ENCODE measurements at places on chromosomes 7 and 10. TPM values are rescaled to one million over a fixed set of nuclear protein-coding genes. Genes with fewer than 3 reads are reported as not detected.

GRCh38 chr7:55063633-55064032 lies 44.8 kb downstream of the EGFR start:
- no peak for DNase-seq

DNA sequence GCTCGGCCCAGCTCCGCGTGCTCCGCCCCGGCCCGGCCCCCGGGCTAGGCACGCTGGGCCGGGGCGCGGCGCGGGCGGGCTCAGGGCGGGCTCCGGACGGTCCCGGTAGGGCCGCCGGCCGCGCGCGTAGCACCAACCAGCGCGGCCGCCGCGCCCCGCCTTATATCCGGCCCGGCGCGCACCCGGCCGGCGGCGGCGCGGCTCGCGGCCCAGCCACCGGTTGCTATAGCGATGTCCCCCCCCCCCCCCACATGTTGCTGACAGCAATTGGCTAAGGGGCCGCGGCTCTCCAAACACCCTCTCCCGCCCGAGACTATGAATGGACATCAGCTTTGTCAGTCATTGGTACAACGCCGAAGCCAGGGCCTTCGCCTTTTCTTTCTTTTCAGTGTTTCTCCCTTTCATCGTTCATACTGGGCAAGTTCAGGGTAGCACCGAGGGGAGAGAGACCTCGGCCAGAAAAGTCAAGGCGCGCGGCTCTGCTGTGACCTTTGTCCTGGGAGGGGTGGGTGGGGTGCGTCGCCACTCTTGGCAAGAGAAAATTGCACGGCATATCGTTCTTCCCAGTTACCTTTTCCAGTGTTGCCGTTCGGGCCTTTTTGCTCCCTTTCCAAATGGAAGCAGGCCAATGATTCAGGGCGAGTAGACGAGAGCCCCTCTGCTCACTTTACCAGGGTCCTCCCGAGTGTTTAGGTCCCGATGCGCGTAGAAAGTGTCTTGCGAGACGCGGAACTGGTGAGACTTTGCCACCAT lies 354.2 kb downstream of the DNAJB6 start:
- DNase-seq: peak; percentile 85

DNA sequence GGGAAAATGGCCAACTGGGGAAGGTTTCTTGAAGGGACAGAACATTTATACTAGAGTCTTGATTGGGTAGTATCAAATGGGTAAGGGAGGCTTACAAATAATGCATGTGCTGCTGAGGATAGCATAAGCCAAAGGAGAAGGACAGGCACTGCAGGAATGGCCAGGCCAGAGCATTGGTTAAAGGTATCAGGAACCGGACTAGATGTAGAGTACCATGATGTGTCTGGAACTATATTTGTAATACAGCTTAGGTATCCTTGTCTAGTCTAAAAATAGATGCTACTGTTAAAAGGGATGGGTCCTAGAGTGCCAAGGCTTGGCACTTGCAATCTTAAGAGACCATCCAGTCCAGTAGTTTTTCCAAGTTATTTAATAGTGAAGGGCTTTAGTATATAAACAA lies 20.3 kb downstream of the TMEM243 start:
- DNase-seq: no peak

DNA sequence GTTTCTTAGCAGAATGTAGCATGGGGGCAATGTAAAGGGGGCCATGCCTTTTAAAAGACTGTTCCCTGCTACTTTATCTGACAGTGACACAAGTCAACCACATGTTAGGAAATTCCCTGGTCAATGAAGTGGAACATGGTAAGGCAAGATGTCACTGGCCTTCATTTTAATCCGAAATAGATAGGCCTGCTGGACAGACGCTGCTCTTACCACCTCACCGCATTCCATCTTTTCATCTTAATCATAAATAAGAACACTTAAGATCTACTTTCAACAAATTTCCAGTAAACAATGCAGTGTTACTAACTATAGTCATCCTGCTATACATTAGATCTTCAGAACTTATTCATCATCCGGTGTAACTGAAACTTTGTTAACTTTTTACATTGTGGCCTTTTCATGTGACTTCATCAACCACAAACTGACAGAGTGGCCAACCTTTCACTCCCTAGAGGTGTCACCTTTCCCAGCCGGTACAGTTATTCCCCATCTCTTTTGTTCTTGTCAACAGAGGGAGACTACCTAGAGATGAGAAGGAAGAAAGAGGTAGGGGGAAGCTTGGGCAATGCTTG lies 15.6 kb downstream of the ASB4 start:
- no peak for DNase-seq

- no peak for DNase-seq
Measured at GRCh38 chr10:15237351-15237750, 68.9 kb upstream of the NMT2 start.

DNA sequence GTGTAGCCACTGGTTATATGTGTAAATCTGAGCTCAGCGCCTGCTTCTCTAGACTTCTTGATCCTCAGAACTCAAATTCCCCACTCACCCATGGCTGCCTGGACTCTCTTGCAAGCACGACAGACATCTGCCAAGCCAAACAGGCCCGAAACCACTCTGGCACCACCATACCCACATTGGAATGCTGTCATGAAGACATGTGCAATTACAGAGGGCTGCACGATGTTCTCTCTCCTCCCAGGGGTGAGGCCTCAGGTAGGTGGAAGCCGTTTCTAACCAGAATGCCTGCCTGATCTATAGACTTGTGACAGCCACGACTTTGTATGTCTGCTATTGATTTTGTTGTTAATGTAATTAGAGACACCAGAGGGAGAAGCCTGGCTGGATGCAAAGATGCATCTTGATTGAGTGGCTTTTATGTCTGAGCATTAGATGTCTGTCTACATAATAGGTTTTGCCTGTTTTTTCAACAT lies 4.0 kb downstream of the BAMBI start:
- no peak for DNase-seq

GRCh38 chr7:103343332-103343731 lies 1.2 kb downstream of the DNAJC2 start:
- DNase-seq: no peak

DNA sequence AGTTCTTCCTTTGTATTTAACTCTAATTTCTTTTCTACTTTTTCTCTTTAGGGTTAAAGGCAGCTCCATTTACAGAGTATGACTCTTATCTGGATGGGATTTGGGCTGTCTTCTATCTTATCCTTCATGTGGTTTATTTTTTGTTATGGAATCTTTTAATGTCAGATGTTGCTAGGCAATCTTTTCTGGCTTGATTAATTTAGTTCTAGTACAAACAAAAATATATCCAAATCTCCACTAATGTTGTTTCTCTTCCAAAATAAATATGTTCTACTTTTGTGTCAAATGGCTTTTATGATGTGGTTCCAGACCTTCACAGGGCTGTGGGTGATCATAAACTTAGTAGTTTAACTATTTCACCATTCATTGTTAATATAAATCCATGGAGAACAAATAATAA lies 246.9 kb downstream of the AHR start:
- DNase-seq: no peak

DNA sequence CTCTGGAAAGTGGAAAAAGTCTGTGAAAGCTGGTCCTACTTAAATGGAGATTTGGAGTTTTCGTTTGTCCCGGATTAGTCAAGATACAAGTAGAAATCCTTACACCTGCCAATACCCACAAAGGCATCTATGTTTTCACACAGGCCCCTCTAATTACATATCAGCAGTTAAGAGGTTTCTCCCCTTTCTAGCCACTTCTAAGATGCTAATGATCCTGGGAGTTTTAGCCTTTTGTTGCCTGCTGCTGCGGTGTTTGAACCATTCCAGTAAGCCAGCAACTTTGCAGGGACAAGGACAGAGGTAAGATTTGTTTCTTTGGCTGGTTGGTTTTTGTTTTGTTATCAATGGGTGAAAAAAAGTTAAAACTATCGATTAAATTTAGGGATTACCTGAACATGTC lies 5.8 kb upstream of the C1QL3 start:
- no peak for DNase-seq

DNA sequence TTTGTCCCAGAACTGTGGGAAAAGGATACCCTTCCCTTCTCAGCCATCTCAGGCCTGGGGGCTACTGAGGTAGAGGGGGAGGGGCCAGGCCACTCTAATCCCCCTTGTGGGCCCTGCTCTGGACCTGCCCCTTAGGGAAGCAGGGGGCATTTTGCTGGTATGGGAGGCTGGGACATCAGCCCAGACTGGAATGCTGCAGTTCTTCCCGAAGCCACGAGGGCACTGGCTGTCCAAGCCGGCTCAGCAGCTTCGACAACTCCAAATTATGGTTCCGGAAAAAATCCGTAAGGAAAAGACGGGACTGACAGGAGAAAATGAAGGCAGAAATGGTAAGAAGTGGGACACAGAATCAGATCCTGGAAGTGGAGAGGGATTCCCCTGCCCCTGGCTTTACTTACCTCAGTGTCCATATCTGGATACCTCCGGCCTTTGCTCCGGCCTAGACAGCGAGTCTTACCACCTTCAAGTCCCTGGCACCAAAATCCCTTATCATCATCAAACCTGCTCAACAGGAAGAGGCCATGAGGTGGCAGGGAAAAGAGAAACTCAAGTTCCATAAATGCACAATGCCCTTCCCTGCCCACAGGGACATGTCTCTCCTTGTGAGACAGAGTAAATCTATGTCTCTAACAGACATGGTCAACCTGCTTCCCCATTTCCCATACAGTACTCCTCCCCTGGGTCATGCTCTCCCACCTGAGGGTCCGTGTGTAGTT lies 9.0 kb downstream of the NDST2 start:
- DNase-seq: peak; percentile 67

- no peak for DNase-seq
Measured at GRCh38 chr7:43104874-43105520, 7.5 kb upstream of the HECW1 start.

- no peak for DNase-seq
Measured at GRCh38 chr10:111706331-111706730, 477.2 kb downstream of the GPAM start.

GRCh38 chr7:157043745-157044144 lies 33.3 kb upstream of the MNX1 start:
- peak; percentile 87 for DNase-seq

GRCh38 chr10:91206837-91207474 lies 13.5 kb upstream of the PCGF5 start:
- no peak for DNase-seq

DNA sequence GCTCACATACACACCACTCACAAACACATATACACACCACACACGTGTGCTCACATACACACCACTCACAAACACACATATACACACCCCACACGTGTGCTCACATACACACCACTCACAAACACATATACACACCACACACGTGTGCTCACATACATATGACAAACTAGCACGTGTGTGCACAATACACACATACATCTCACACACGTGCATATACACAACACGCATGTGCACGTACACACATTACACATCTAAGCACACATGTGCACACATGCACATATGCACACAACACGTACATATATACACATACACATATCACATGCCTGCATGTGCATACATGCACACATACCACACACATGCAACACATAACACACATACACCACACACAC lies 78.3 kb upstream of the FOXK1 start:
- no peak for DNase-seq

DNA sequence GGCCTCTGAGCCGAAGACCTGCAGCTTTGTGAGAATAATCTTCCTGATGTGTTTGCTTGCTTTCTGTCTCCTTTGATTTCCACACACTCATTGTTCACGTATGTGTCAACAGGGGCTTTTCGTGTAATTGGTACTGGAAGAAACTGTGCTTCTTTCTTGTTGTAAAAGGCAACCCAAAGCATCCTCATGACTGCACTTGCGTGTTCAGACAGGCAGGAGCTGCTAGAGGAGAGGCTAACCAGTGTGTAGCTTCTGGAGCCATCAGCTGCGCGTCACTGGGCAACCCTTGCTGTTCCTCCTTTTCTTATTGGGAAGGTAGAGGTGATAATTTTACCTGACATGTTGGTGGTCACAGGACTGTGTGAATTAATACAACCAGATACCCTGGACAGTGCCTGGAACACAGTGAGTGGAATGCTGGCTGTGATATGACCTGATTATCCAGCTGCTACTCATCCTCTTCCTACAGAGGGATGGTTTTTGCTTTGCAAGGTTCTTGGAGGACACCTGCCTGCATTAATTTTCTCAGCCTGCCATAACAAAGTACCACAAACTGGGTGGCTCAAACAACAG lies 213.0 kb downstream of the ABCA13 start:
- no peak for DNase-seq

DNA sequence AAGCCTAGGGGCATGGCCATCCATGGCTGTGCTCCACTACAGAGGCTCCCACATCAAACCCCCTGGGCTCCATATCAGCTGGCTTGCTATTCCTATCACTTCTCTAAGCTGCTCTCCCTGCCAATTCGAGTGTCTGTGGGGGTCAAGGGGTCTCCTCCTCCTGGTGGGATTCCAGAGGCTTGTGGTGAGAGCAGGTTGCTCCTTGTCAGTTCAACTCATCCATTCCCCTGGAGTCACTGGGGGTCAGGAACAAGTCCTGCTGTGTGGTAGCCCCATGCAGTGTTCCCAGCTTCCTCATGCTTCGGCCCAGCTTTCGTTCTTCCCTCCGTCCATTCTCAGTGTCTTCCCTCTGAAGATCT lies 86.6 kb upstream of the UNC5B start:
- no peak for DNase-seq

DNA sequence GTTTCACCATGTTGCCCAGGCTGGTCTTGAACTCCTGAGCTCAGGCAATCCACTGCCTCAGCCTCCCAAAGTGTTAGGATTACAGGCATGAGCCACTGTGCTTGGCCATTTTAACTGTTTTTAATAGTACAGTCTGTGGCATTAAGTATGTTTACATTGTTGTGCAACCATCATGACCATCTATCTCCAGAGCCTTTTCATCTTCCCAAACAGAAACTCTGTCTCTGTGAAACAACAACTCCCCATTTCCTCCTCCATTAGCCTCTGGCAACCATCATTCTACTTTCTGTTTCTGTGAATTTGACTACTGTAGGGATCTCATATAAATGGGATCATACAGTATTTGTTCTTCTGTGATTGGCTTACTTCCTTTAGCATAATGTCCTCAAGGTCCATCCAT lies 48.3 kb upstream of the SEPHS1 start:
- peak; percentile 17 for DNase-seq

DNA sequence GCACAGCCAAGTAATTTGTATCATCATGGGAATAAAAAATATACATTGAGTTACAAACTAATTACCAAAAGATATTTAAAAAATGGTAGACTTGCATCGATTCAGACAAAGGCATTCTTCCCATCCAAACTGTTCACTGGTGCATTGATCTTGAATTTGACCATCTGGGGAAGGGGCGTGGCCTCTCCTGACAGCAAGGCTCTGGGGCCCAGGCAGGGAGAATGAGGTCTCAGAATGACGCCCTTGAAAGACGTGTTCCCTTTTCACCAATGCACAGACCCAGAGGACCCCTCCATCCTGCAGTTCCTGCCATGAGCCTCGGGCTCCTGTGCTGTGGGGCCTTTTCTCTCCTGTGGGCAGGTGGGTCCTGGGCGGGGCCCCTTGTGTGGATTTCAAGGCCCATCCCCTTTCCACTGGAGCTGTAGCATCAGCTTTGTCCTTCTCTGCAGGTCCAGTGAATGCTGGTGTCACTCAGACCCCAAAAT lies 91.1 kb upstream of the PRSS58 start:
- no peak for DNase-seq

CD36 gene
- 120 TPM for total RNA-seq

BAMBI gene
- total RNA-seq: 12.9 TPM

ASAH2 gene
- 2.6 TPM for total RNA-seq

NKX2-3 gene
- total RNA-seq: not detected

EIF3A gene
- 101 TPM for total RNA-seq

SGCE gene
- 67.2 TPM for total RNA-seq

INHBA gene
- total RNA-seq: 71.2 TPM
